Amygdala (tissue), 56 donors: ENCODE measurements at places on chromosomes 11 and 22.

- DNase-seq = no peak
These were observed 720 bp downstream of the FAM118A start for GRCh38 chr22:45310331-45310976.

GRCh38 chr11:18650859-18651557, 16.9 kb upstream of the SPTY2D1 start:
- DNase-seq = no peak

GRCh38 chr11:124801636-124802312, 1.6 kb upstream of the MSANTD2 start:
- DNase-seq = no peak

DNA sequence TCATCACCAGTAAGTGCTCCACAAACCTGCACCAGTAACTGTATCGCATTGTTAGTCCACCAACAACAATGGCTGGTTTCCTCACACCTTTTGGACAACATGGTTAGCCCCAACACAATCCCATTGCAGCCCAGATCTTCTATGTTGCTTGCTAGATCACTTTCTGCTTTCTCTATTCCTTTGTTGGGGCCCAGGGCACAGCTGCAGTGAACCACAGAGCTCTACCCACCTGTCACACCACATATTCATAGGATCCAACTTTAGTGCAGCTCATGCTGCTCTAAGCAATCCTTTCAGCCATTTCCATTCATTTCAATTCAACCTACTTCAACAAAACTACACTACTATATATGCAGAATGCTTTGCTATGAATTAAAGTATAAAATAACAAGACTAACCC, 364.3 kb downstream of the DCDC1 start:
- no peak for DNase-seq

DNA sequence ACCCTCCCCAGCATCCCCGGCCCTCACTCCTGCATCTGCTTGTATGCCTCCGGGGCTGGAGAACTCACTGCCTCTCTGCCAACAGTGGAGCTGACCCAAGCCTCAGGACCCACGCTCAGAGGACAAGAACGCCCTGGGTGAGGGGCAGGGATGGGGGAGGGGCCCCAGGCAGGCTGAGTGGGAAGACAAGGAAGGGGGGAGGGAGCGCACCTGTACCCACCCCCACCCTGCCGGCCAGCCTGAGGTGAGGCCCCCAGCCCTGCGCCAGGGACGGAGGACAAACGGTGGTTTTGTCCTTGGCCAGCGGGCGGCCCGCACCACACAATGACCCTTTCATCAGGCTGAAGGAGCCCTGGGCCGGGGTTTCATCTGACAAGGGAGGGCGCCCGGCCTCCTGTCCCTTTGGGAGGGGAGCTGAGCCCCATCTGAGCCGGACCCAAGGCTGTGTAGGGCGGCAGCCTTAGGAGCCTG, 10.0 kb downstream of the WNT7B start:
- no peak for DNase-seq
